ENCODE measurements at places on chromosomes 7 and 10. TPM values are rescaled to one million over a fixed set of nuclear protein-coding genes. Genes with fewer than 3 reads are reported as not detected.

DNA sequence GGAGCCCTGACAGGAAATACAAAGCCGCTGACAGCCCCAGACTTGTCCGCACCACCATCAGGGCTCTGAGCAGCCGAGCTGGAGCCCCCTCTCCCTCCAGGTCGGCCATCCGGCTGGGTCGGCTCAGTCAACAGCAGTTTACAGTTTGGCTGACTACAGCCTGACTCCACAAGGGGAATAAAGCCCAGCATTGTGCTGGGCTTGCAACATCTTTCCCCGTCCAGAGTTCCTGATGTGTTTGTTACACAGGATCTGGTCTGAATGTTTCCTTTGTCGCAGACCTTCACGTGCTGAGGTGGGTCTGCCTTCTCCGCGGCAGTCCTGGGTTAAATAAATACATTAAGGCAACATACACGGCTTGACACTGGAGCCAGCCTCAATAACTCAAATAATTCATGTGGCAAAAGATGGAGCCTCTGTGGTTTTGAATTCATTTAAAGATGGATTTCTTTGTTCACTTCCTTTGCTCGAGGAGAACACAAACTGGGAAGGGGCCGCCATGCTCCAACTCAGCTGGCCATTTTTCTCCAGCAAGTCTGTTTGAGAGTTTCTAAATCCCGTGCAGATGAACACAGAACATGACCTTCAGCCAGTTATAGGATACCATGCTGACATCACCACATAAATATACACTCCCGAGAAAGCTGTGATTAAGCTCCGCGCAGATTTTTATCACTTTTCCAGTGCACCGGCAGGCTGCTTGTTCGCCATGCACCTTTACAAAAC lies 192.1 kb downstream of the WDR11 start:
- DNase-seq = no peak

GRCh38 chr10:9038146-9038714 lies 983.7 kb downstream of the GATA3 start:
- no peak for DNase-seq

GRCh38 chr7:142418326-142418725 lies 160.5 kb upstream of the PRSS58 start:
- no peak for DNase-seq

DNA sequence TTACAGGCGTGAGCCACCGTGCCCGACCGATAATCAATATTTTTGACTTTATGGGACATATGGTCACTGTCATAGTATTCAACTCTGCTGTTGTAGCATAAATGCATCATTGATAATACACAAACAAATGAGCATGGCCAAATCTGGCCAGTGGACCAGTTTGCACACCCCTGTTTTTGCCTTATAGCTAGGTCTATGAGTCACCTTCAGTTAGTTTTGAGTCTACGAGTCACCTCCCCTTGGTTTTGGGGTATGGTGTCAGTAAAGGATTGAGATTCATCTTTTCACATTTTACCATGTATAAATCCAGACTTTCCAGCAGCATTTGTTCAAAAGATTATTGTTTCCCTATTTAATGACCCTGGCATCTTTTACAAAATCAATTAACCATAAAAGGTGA lies 362.5 kb upstream of the NRP1 start:
- no peak for DNase-seq

DNA sequence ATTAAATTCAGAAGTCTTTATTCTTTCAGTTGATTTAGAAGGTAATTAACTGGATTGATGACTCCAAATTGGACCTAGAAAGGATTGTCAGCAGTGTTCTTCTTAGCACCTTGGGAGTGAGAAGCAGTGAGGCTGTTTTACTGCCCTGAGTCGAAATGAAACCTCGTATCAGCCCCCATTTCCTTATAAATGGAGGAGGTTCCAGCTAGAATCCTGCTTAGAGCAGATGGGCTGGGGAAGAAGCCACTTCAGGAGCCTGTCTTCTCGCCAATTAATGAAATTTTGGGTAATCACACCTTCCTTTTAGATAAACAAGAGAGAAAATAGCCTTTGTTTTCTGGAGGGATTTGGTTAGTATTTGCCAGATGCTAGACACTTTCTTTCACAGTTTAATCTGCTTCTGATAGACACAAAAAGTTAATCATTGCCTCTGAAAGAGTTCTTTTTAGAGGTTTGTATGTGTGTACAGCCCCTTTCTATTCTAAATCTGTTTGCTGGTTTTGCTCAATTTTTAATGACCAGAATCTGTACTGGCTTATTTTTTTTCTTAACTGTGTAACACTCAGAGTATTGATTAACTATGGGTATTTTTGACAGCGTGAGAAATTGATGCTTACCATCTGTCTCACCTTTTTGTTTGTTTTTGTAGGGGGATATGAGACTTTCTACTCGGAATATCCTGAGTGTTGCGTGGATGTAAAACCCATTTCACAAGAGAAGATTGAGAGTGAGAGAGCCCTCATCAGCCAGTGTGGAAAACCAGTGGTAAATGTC lies 4.6 kb downstream of the DUSP5 start:
- DNase-seq = no peak

DNA sequence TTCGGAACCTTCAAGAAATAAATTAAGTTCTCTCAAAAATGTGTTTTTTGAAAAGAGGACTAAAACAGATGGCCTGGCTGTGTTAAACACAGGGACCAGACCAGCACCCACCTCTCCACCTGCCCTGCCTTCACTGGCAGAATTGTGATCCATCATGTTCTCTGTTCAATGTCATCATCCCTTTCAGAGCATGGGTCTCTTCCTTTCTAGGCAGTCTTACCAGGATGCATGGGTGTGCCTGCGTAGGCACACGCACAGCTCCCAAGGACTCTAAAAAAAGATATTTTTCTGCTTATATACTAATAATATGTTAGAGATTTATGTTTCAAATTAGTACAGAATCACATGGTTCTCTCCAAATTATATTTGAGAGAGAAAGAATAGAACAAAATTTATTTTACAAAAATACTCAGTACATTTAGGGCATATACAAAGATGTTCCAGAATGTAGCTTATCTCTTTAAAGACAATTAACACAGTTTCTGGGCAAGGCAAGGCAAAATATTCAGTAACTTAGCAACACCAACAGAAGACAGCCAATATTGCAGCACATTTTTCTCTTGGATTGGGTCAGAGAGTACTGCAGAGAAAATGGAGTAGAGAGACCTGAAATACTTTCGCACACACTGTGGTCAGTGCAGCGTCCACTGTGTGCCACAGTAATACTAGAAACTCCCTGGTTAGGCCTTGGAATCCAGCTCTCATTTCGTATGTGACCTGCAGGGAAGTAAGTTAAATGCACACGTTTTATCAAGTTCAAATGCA lies 52.8 kb downstream of the EGFR start:
- no peak for DNase-seq

GRCh38 chr7:40587419-40587818 lies 452.6 kb downstream of the SUGCT start:
- DNase-seq = no peak

DNA sequence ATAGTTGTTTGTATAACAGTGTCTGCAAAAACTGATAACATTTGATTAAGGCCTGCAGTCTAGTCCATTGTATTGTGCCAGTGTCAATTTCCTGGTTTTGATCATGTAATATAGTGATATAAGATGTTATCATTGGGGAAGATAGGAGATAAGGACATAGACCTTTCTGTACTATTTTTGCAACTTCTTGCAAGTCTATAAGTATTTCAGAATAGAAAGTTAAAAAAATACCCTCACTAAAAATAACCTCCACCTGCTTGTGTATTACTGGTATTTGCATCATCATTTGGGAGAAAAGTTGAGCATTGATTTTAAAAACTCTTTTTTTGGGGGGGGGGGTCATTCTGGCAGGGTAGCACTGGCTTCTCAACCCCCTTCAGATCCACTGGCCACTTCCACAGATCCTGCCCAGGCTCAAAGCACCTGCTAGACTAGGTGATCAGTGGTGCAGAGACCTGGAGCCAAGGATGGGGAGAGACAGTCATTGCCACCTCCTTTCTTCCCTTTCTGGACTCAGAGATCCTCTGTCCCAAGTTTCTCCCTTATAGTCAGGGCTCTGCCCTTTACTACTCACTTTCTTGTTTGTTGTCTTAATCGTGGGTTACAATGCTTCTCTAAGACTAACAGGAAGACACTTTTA lies 103.0 kb downstream of the RBM20 start:
- DNase-seq = no peak

DNA sequence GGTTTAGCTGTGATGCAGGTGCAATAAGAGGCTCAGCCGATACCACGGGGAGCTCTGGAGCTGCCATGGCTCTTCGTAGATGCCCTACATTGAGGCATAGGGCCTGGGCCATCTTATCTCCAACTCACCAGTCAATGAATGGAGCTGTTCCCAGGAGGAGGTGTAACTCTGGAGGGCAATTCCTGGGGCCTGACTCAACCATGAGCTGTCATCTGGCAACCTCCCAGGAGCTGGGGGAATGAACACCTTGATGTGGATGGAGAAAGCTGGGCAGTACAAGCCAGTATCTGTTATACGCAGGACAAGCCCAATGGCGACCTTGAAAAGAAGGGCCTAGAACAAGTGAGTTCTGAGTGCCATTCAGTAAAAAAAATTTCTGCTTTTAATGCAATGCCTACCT lies 224.0 kb upstream of the PLXDC2 start:
- no peak for DNase-seq

DNA sequence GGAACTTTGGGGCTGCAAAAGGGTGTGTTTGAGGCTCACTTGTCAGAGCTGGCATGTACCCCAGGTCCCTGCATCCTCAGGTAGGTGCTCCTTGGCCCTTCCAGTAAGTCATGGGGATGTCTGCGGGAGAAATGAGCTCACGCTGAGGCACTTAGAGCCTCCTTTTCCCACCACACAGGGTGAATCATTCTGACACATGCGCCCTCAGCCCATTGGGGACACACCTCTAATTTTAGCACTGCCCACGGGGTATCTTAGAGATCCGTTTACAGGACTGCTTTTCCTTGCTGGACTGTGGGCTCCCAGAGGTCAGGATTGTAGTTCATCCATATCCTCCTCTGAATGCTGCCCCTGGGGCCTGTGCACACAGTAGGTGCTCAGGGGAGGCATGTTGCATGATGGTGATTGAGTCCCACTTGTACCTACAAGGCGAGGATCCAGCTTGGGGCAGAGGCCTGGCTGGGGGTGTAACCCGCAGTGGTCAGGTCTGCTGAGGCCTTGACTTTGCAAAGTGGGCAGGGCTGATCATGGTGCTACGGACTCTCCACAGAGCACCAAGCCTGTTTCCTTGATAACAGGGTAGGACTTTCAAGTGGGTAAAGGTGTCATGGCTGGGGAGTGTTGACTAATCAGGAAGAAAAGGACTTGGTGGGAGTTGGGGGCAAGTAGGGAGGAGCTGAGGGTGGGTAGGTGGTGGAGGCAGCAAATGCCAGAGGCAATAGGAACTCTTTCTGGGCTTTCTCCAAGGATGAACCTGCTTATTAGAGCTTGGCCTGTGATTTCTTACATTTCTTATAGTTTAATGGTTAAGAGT lies 5.8 kb downstream of the TSPAN15 start:
- DNase-seq = no peak

- DNase-seq = no peak
These were observed 56.2 kb upstream of the ABLIM1 start for GRCh38 chr10:114714281-114714741.

DNA sequence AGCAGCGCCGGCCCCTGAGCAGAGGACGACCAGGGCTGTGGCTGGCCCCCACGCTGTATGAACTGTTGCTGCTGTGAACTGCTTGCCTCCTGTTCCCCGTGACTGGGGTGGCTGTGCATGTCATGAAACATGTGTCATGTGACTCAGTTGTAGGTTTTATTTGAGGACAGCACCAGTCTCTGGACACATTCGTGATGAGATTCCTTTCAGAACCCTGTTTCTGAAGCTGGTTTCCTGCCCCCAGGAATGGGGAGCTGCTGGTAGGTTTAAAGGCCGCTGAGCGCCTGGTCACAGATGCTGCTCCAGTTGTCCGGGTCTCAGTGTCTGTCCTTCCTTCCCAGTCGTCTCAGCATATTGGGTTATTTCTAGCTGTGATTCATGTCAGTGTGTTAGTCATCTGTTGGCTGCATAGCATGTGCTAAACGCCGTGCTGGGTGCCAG lies 79.1 kb upstream of the PPIF start:
- no peak for DNase-seq

- no peak for DNase-seq
These were observed 71.0 kb downstream of the NRP1 start for GRCh38 chr10:33263453-33263852.

- DNase-seq = no peak
These were observed 368.1 kb downstream of the CXCL12 start for GRCh38 chr10:44016589-44017482.

DNA sequence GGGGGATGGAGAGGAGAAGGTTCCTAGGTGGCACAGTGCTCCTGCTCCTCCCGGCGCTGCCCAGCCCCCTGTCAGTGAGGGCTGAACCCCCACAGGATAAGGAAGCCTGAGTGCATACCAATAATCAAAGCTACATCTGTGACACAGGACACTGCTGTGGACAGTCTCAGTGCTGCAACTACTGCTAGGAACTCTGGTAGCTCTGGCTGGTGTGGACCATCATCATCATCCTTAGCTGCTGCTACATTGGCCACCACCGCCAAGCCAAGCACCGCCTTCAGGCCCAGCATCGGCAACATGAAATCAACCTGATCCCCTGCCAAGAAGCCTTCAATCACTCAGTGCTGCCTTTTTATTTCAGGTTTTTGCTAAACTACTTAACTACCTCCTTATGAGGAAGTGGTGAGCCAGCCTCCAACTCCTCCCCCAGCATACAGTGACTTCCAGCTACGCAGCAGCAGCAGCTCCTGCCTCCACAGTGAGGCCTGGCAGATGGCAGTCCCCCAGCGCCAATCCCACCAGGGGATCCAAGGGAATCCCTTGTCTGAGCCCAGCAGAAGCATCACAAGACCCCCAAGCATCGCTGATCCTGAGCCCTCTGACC lies 32.1 kb upstream of the SLC26A4 start:
- DNase-seq = no peak

GRCh38 chr7:105024734-105025133 lies 10.7 kb downstream of the KMT2E start:
- no peak for DNase-seq

- DNase-seq = no peak
These were observed 126.5 kb downstream of the GFRA1 start for GRCh38 chr10:116146372-116147140.

DNA sequence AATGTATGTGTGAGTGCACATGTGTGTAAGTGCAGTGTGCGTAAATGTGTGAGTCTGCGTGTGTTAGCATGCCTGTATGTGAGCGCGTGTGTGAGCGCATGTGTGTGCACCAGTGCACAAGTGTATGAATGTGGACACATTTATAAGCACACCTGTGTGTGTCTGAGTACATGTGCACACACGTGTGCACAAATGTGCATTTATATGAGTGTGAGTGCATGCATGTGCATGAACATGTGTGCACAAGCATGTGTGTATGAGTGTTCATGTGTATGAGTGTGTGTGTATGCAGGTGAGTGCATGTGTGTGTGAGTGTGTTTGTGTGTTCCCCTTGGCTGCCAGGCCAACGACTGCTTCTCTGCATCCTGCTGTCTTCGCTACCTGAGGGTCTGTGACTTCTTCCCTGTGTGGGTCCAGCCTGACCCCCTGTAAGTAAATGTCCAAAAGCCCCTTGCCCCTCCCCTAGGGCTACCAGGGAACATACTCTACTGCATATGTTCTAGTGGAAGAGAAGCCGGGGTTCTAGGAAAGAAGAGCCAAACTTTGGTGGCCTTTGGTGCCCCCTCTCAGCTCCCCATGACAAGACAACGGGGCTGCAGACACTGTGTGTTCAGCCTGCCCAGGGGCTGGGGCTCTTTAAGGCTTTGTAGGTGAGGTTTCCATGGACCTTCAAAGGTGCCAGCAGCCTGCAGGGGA lies 17.0 kb downstream of the GOLGA7B start:
- no peak for DNase-seq

Gene OR2A42
- not detected for total RNA-seq

Gene CYP3A7
- total RNA-seq = not detected

Gene TLX1
- total RNA-seq = not detected

Gene NPC1L1
- 0.05 TPM for total RNA-seq

Gene NEBL
- 666 TPM for total RNA-seq

Gene SH2B2
- 1.2 TPM for total RNA-seq

Gene NUTM2E
- total RNA-seq = not detected

Gene SLC16A9
- 0.89 TPM for total RNA-seq
